ENCODE measurements at places on chromosomes 6 and 20. TPM values are rescaled to one million over a fixed set of nuclear protein-coding genes. Genes with fewer than 3 reads are reported as not detected.

Gene DLL1
- 6.6 TPM for total RNA-seq

Gene SLC22A16
- total RNA-seq, result not detected

Gene MCCD1
- not detected for total RNA-seq

Gene MYH7B
- total RNA-seq, result 1.9 TPM

Gene OCSTAMP
- total RNA-seq, result not detected

Gene SLC17A4
- total RNA-seq, result 0.37 TPM

Gene ID4
- total RNA-seq, result not detected
